ENCODE measurements at places on chromosomes 1 and 21. TPM values are rescaled to one million over a fixed set of nuclear protein-coding genes. Genes with fewer than 3 reads are reported as not detected.

The RHOU gene
- total RNA-seq: 5.4 TPM

The PPIAL4G gene
- total RNA-seq: not detected

The TESK2 gene
- 1.5 TPM for total RNA-seq

The SLC9C2 gene
- total RNA-seq: 0.16 TPM

The HUNK gene
- total RNA-seq: 0.08 TPM

The RNF11 gene
- 120 TPM for total RNA-seq

The GBP1 gene
- 8.3 TPM for total RNA-seq

The KDM5B gene
- 10.8 TPM for total RNA-seq

The ITLN2 gene
- not detected for total RNA-seq
